ENCODE measurements at places on chromosomes 11 and 22.

- DNase-seq: no peak
These were observed 1.1 kb downstream of the GVQW3 start for GRCh38 chr11:76382209-76382608.

DNA sequence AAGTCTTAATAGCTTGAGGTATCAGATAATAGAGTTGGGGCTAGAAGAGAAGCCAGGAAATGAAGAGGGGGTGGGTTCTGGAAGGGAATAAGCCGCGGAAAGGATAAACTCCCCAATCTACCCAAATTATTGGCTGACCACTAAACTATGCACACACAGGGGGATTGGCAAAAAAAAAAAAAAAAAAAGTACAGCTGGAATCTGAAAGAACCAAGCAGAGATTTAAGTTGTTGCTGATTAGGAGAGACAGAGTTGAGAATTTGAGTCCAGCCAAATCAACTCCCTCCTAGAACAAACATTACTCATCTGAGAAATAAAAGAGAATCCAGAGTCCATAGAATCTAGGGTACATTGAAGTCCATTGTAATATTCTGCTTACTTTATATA is 134.9 kb downstream of the CCDC81 start:
- no peak for DNase-seq

- DNase-seq: no peak
These were observed 2.1 kb downstream of the LRP5 start for GRCh38 chr11:68314203-68315170.

GRCh38 chr11:47485107-47485506 is 36.2 kb upstream of the RAPSN start:
- DNase-seq: no peak

DNA sequence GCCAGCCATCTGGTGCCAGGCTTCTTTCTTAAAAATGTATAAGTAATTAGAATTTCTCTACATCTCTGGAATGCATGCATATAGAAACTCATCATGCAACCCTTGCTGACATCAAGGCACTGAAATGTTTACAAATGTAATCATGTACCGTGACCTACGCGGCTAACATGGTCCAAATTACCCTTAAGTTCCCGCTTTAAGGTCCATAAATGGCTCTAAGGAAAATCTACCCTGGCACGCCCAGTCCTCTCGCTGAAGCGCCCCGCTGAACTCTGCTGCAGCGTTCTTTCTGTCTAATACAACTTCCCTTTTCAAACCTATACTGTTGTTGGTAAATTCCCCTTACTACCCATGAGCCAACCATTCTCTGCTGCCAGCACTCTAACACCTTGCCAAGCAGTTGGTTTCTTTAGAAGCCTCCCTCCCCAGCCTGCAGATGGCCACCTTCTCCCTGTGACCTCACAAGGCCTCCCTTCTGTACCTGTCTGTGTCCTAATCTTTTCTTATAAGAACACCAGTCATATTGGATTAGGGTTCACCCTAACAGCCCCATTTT is 13.5 kb upstream of the HMOX1 start:
- DNase-seq: no peak

DNA sequence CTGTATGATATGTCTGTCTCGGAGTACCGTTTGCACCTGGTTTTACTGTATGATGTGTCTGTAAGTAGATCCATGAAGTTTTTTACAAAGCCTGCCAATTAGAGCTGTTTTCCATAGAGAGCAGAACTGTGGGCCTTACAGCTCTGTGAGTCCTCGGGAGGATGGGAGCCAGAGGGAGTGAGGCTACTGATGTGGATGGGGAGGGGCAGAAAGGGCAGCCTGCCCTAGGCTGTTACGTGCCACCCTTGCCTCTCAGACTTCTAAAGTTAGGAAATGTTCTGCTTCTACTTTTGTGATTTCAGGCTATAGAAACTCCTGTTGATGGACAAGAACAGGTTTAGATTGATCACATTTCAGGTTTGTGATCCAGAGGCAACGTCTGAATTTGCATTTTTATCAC is 105.2 kb downstream of the PPP6R3 start:
- DNase-seq: no peak
